GM20000 (cell line): ENCODE measurements at places on chromosomes 6 and 20.

- DNase-seq, result no peak
Measured at GRCh38 chr6:51553246-51554015, 534.0 kb downstream of the PKHD1 start.

GRCh38 chr20:63495167-63495720 lies 3.6 kb downstream of the EEF1A2 start:
- DNase-seq, result no peak

DNA sequence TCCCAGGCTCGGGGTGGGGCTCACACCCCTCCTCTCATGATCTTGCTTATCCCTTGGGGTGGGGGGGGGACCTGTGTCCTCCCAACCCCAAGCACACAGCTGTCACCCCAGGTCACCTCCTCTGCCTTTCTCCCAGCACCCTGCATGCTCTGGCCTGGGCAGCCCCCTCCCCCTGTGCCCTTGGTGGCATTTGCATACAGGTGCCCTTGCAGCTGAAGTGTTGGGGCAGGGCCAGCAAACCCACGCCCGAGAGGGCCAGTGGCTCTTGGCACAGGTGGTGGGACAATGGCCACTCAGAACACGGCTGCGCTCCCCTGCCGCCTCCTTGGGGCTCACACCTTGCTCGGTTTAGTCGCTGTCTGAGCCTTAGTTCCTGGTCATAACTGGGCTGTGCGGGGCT lies 11.3 kb upstream of the MYT1 start:
- DNase-seq, result no peak

- DNase-seq, result peak; percentile 34
Measured at GRCh38 chr20:21520702-21521595, 7.1 kb upstream of the NKX2-2 start.

DNA sequence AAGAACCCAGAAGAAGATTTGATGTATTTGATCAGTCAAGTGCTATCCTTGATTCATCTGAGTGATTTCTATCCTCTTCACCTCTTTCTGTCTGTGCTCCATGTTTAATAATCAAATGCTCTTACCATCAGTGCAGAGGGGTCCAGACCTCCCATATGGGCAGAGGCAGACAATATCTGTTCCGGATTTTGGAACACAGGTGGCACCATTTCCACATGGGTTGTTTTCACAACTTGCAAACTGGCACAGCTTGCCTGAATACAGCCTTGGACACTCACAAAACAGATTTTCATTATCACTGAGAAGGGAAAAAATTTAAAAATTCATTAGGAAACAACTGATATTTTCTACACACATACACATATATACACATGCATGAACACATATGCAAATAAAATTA lies 228.5 kb downstream of the PHF3 start:
- no peak for DNase-seq

GRCh38 chr6:133544419-133544818 lies 303.3 kb downstream of the EYA4 start:
- no peak for DNase-seq

- DNase-seq, result no peak
Measured at GRCh38 chr6:68756454-68757375, 121.6 kb downstream of the ADGRB3 start.

- DNase-seq, result no peak
Measured at GRCh38 chr20:9311132-9311531, 203.3 kb upstream of the LAMP5 start.

GRCh38 chr6:138931660-138932059 lies 56.4 kb downstream of the REPS1 start:
- DNase-seq, result peak; percentile 13

- peak; percentile 63 for DNase-seq
Measured at GRCh38 chr20:22339091-22339881, 245.1 kb downstream of the FOXA2 start.
